ENCODE measurements at places on chromosomes 2 and 18.

DNA sequence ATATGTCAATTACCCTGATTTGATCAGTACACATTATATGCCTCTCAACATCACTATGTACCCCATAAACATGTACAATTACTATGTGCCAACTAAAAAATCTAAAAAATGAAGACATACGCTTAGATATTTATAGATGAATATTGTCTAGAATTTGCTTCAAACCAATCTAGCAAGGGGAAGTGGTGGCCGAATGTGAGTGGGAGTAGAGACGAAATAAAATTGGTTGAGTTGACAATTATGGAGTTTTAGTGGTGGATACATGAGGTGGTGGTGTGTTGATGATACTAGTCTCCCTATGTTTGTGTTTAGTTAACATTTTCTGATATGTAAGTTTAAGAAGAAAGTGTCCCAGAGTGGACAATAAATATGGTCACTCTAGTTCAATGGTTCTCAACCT, 49.0 kb downstream of the SDC1 start:
- DNase-seq, result no peak

- no peak for DNase-seq
Measured at GRCh38 chr2:41572154-41572553, 475.7 kb upstream of the PKDCC start.

DNA sequence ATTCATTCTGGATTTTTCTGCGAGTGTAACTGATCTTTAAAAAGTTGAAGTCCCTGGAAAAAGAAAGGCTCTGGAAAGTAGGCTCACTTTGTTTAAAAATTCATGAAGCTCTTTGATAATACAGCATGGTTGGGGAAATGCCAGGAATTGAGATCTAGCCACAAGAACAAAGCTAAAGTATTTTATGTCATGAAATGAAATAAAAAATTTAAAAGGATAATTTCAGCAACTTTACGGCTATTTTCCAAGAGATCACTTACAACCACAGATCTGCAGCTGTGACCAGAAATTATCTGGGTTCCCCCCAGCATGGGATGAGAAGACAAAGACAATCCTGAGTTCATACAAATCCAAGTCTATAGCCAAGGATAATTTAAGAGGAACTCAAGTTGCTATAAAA, 25.3 kb upstream of the RFX8 start:
- no peak for DNase-seq

DNA sequence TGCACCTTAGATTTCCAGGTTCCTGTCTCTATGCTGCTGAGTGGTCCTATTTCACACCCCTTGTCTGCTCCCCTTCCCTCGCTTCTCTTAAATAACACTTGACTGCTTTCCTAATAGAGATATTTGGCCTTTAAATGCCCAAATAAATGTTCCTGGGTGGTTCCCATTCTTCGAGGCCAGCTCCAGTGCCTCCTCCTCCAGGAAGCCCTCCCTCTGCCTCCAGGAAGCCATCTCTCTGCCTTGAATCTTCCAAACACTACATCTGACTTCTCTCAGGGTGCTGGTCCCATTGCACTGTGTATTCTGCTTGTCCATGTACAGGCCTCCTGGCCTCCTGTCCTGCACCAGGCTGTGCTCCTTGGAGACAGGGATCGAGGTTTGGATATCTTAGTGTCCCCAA, 14.2 kb downstream of the EHD3 start:
- no peak for DNase-seq

GRCh38 chr2:237904831-237905599, 45.6 kb downstream of the RAMP1 start:
- peak; percentile 53 for DNase-seq

DNA sequence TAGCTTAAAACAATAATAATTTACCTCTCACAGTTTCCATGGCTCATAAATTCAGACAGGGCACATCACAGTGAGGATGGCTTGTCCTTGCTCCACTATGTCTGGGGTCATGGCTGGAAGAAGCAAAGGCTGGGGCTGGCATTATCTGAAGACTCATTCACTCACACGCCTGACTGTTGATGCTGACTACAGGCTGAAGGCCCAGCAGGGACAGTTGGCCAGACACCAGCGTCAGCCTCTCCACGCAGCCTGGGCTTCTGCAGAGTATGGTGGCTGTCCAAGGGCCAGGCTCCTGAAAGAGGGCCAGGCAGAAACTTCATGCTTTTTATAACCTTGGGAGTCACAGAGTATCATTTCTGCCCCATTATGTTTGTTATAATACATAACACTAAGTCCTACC, 33.4 kb downstream of the YPEL5 start:
- DNase-seq, result no peak

GRCh38 chr2:239826376-239826775, 198.8 kb downstream of the NDUFA10 start:
- no peak for DNase-seq

- DNase-seq, result no peak
Measured at GRCh38 chr2:15043336-15044058, 411.0 kb downstream of the LRATD1 start.

DNA sequence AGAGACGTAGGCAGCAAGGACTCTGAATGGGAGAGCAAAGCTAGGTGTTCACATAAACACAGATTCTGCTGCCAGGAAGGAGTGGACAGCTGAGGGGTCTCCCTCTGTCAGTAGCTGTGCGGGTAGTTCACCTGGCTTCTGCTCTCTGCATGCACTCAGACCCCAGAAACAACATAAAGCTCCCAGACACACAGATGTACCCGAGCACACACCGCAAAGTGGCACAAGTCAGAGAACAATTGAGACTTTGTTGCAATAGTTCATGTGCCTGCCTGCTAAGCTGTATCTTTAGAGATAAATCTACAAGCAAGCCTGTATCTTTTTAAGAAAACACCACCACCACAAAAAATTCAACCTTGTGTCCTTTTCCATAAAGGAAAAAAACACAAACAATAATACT, 420.0 kb upstream of the ST6GAL2 start:
- no peak for DNase-seq

DNA sequence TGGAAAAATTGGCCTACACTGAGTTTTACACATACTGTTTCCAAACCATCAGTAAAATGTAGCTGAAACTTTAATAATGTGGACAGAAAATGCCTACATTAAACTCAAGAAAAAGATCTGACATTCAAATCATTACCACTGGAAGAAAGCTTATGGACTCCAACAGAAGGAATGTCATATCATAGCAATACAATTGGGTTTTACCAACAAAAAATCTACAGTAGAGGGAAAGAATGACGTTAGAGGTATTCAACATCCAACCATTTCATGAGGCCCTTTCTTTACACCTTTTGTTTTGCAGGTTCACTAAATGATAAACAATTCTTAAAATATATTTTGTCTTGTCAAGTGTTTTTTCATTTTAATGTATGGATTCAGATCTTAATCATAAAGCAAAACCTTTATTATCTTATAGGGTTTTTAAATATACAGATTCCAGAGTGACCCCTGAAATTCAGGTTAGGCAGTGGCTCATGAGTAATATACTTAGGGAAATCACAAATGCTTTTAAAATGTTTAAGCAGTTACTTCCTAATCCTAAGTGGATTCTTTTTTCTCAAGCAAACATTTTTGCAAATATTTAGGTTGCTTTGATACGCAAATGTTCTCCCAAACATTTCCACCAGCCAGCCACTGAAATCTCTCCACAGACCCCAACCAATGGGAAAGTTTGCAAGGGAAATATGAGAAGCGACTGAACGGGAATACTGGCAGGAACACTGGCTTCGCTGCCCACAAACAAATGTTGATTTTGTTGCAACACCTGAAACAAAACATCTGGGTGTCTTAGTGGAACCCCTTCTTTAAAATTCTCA, 168.7 kb downstream of the TCF4 start:
- DNase-seq, result no peak

DNA sequence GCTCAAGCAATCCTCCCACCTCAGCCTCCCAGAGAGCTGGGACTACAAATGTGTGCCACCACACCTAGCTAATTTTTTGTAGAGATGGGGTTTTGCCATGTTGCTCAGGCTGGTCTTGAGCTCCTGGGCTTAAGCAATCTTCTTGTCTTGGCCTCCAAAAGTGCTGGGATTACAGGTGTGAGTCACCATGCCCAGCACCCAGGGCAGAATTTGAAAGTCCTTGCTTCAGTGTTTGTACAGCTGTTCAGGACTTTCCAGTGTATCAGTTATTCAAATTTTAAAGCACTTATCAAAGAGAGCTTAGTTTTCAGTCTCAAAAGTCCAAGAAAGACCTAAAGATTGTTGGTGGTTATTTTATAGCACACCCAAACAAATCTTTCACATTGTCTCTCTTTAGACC, 43.6 kb upstream of the VPS54 start:
- DNase-seq, result peak; percentile 31

DNA sequence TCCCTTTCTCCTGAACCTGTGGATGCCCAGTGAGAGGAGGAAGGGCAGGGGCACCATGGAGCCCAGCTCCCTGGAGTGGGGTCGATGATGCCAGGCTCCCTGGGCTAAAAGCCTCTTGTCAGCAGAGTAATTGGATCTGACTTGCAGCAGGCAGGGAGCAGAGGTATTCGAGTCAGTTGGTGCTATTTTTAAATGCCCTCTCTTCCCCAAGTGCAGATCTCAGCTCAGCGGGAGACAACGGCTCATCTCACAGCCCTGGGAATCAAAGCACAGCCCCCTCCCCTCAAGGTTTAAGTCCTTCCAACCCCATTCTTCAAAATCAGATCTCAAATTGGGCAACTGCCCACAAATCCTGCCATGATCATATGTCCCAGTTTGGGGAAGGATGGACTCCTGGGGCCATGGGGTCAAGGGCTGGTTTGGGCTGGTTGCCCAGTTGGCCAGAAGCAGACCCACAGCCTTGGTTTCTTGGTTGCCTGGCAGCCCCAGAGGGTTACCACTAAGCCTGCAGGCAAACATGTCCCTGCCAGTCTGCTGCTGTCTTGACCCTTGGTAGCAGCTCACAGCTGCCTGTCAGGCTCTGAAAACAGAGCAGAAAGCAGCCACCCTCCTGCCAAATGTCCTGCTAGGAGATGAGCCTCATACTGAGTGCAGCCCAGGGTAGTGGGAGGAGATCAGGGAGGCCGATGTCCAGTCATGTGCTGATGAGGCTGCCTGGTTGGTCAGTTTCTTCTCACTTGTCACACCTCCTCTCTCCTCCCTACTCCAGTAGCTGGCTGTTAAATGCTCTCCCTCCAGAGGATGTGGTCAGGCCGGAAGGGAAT, 244.9 kb downstream of the LOXHD1 start:
- DNase-seq, result no peak

GRCh38 chr2:14952400-14952963, 320.0 kb downstream of the LRATD1 start:
- no peak for DNase-seq

- DNase-seq, result no peak
Measured at GRCh38 chr2:2850218-2850755, 519.2 kb upstream of the MYT1L start.

GRCh38 chr18:79879566-79879965, 71.9 kb downstream of the SLC66A2 start:
- DNase-seq, result no peak

- no peak for DNase-seq
Measured at GRCh38 chr18:79223431-79223830, 154.2 kb downstream of the ATP9B start.

- DNase-seq, result peak; percentile 30
Measured at GRCh38 chr18:3665780-3666525, 216.0 kb downstream of the TGIF1 start.
